Retinal pigment epithelial cell (primary cell): ENCODE measurements at places on chromosomes 7 and 10.

DNA sequence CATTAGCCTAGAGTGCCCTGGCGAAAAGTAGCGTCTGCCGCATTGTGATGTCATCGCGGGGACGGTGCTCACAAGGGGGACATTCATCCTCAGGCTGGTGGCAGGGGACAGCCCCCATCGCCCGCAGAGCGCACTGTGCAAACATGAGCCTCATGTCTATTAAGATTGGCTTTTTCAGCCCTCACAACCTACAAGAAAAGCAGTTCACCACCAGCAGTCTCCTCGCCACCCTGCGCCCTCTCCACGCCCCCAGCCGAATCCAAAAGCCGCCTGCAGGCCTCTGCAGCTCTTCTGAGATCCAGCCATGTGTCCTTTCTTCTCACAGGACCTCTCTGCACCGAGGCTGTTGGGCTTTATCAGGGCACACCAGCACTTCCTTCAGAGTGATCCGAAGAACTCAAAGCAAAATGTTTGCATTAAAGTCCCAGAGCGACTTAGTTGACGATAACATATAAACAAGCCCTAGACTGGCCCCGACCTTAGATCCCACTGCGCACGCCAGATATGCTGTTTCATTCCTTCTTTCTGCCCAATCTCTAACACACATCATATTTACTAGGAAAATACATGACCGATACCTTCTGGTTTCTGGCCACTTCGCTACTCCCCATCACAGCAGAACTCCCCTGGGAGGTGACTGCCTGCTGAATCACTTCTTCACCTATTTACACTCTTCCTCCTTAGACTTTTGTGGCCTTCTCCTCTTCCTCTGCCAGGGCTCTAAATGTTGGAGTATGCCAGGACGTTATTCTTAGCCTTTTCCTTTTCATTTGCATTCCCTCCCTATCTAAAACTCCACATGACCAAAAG is 206.0 kb upstream of the SH2B2 start:
- no peak for DNase-seq

GRCh38 chr7:39656415-39656814 is 33.0 kb downstream of the RALA start:
- DNase-seq, result no peak

- peak; percentile 54 for DNase-seq
These were observed 213.1 kb downstream of the ELFN1 start for GRCh38 chr7:1883031-1883761.

GRCh38 chr7:132732321-132732865 is 156.1 kb upstream of the PLXNA4 start:
- DNase-seq, result no peak

- DNase-seq, result no peak
These were observed 237.0 kb downstream of the EBF3 start for GRCh38 chr10:129727071-129727470.

GRCh38 chr10:33302208-33302829 is 32.1 kb downstream of the NRP1 start:
- DNase-seq, result no peak

GRCh38 chr7:25515633-25516275 is 287.5 kb upstream of the NPVF start:
- DNase-seq, result no peak

DNA sequence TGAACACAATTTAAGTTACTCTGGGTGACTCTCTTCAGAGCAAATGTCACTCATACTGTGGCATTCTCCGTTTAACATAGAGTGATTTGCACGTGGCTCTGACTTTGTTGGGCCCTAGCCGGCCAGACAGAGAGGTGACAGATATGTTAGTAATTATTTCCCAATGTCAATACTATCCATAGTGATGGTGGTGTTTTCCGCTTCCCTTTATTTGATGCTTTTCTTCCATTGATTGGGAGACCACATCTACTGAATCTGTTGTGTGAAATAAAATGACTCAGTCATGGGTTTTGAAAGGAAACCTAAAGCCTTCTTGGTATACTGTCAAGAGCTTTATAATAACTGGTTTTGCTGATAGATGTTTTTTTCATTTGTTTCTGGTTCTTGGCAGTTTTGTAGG is 7.4 kb downstream of the AVL9 start:
- DNase-seq, result no peak

DNA sequence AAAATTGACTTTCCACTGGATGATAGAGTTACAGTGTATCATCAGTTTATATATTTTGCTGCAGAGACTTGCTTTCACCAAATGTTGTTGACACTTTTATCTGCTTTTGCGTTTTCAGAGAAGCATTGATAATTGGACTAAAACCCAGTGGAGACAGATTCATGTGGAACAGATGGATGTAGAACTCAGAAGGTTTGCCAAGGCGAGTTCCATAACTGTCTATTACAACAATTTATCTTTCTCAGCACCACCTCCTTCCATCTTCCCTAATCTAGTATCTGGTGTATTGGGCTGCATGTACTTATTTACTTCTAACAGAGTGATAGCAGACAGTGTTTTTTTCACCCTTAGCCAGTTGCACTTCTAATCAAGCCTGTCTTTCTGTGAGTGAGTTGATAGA is 73.3 kb downstream of the DNAH11 start:
- no peak for DNase-seq

DNA sequence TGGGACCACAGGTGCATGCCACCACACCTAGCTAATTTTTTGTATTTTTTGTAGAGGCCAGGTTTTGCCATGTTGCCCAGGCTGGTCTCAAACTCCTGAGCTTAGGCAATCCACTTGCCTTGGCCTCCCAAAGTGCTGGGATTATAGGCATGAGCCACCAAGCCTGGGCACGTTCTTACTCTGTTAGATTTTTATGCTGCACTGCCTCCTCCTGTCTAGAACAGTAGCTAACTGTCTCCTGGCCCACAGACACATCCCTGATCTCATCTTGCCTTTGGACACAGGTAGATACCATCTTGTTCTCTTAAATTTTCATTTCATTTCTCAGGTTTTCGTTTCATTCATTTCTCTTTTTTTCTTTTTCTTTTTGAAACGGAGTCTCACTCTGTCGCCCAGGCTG is 41.1 kb downstream of the BLVRA start:
- no peak for DNase-seq

DNA sequence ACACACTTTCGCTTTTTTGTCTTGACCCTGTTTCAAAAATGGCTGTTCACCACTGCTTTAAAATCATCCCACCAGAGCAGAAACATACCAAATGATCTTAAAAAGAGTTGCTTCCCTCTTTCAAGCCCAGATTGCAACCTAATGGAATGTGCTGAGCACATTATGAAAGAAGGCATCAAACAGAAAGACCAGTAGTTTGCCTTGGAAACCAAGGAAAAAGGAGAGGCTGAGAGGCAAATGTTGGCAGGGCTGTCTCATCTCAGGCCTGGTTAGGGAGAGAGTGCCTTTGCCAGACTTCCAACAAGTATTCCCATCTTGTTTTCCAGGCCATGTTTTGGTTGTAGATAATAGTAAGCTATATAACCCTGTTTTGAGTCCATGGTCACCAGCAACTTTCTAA is 64.3 kb downstream of the ABCB4 start:
- no peak for DNase-seq

DNA sequence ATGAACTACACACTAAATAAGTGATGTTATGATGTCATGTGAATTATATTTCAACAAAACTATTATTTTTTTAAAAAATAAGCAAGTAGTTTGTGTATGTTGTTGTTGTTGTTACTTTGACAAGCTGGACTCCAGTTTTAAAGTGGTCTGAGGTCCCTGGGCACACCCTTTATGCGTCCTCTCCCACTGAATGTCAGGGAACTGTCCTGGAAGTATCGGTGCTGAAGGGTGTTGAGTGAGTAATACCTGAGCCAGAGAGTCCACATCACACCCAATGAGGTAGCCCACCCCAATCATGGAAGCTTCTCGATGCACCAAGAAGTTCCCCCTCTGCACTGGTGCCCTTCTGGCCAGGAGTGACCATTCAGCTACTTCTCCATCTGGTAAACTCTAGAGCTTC is 64.3 kb downstream of the FOXI2 start:
- no peak for DNase-seq

GRCh38 chr7:131443496-131443895 is 112.9 kb downstream of the PODXL start:
- no peak for DNase-seq

GRCh38 chr10:110426294-110427181 is 71.2 kb upstream of the DUSP5 start:
- no peak for DNase-seq

- DNase-seq, result no peak
These were observed 752.0 kb downstream of the GRID1 start for GRCh38 chr10:85614566-85614965.

GRCh38 chr10:96794836-96795733 is 37.0 kb upstream of the LCOR start:
- DNase-seq, result no peak

DNA sequence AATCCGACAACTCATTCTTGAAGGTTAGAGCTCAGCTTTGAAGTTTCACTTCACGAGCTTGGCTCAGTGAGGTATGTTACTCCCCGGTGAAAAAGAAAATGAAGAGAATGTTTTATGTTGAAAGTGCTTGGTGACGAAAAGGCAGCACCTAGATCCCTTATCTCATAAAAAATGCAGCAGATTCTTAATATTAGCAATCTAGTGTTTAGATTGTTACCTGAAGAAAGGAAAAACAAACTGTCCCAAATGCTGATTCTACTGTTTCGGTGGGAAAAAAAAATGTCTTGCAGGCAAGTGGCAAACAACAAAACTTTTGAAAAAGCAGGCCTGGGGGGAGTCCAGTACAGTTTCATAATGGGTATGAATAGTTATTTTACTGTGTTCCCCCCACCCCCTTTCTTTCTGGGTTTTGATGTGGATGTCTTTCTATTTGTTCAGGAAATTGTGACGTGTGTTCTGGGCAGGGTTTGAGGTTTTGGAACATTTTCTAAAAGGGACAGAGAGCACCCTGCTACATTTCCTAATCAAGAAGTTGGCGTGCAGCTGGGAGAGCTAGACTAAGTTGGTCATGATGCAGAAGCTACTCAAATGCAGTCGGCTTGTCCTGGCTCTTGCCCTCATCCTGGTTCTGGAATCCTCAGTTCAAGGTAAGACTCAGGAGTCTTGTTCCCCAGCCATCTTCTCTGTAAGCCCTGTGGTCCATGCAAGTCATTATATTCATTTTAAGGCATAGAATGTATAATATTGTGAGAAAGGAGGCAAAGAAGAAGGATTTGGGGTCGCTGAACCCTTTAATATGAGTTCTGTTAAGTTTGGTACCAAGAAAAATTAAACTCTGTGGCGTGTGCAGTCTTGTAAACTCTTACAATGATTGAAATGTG is at the start of gene SRGN:
TSS of gene SRGN (plus strand) at position 514 of the 881 bp plus-strand sequence. CDS start at position 569, 55 bp downstream.
- no peak for DNase-seq

GRCh38 chr10:6409971-6410643 is 170.0 kb downstream of the PRKCQ start:
- DNase-seq, result no peak

- DNase-seq, result no peak
These were observed 168.0 kb upstream of the ZNF32 start for GRCh38 chr10:43816351-43817321.

- no peak for DNase-seq
These were observed 37.0 kb downstream of the SEC61G start for GRCh38 chr7:54722026-54722425.

DNA sequence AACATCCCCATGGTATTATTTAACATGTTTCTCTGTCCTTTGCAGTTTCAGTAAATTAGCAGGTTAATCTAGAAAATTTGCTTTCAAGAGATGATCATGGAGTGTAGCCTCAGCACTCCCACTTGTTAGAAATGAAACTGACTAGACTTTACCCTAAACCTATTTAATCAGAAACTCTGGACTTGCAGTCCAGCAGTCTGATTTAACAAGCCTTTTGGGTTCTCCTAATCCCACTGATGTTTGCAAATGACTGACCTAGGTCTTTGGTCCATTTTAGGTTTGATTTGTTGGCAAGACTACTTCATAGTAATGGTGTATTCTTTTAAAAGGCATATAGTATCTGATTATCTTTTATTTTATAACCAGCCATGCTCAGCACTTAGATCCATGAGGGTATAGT is 55.5 kb upstream of the SLC25A13 start:
- no peak for DNase-seq

GRCh38 chr10:125030567-125031197 is 88.8 kb downstream of the ZRANB1 start:
- no peak for DNase-seq

GRCh38 chr7:127933146-127933545 is 98.1 kb downstream of the LRRC4 start:
- DNase-seq, result no peak

DNA sequence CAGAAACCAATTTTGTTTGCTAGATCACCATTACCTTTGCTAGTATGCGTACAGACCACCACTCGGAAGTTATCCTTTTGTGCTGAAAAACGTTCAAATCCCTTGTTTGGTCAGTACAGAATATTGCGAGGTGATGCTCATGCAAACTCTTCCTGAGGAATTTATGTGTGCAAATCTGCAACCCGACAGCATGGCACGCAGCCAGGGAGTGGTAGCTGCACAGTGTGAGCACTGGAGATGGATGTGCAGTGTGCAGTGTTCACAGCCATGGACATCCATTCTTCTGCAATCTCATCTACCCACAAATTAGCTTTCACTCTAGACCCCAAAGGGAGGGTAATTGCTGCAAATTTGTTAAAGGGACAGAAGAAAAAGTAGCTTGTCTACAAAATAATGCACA is 72.2 kb downstream of the CACUL1 start:
- no peak for DNase-seq

- DNase-seq, result no peak
These were observed 345.6 kb upstream of the LRGUK start for GRCh38 chr7:133781486-133782090.

GRCh38 chr7:149036676-149037075 is 8.4 kb upstream of the PDIA4 start:
- DNase-seq, result no peak

GRCh38 chr7:146661435-146661834 is 544.8 kb downstream of the CNTNAP2 start:
- no peak for DNase-seq

DNA sequence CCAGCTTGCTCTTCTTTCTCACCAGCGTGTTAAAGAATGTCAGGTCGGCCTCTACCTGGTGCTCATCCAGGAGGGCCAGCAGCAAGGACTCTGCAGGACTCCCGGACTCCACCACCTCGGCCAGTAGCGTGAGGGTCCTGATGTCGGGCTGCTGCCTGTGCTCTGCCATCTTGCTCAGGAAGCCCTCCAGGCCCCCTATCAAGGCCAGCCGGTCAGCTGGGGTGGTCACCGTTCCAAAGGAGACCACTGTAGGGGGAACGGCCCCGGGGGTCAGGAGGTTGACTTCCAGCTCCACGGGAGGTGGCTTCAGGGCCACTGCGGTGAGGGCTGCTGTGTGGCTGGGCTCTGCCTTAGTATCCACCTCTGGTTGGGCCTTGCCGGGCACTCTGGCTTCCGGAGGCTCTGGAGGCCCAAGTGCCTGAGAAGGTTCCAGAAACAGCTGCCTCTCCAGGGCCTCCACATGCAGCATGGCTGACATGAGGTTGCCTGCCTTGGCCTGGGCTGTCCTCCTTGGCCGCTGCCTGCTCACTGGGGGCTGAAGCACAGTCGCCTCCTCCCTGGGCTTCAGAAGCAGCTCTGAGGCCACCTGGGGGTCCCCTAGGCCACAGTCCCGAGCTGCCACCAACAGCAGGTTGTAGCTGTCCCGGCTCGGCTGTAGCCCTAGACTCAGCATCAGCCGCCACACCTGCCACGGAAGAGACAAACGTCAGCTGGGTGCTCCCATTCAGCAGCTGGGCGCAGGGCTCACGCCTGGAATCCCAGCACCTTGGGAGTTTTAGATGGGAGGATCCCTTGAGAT is 13.5 kb downstream of the PTCD1 start:
- DNase-seq, result no peak
